ENCODE measurements at places on chromosomes 12 and 14. TPM values are rescaled to one million over a fixed set of nuclear protein-coding genes. Genes with fewer than 3 reads are reported as not detected.

- no peak for DNase-seq
These were observed 427.7 kb downstream of the FUT8 start for GRCh38 chr14:65840118-65840751.

- DNase-seq: no peak
These were observed 27.1 kb upstream of the RNU6-8 start for GRCh38 chr14:32230181-32230580.

GRCh38 chr12:104175726-104176247 is 37.8 kb upstream of the NFYB start:
- DNase-seq: no peak

GRCh38 chr12:64009321-64010068 is 165.0 kb downstream of the SRGAP1 start:
- DNase-seq: no peak

GRCh38 chr14:74954947-74955228 is 509 bp downstream of the PGF start:
- DNase-seq: no peak

GRCh38 chr12:106274575-106275121 is 26.8 kb upstream of the CKAP4 start:
- DNase-seq: no peak

- no peak for DNase-seq
These were observed 543 bp upstream of the GLIPR1 start for GRCh38 chr12:75479963-75480461.

- DNase-seq: no peak
These were observed 71.0 kb upstream of the FBXO21 start for GRCh38 chr12:117261247-117261646.

DNA sequence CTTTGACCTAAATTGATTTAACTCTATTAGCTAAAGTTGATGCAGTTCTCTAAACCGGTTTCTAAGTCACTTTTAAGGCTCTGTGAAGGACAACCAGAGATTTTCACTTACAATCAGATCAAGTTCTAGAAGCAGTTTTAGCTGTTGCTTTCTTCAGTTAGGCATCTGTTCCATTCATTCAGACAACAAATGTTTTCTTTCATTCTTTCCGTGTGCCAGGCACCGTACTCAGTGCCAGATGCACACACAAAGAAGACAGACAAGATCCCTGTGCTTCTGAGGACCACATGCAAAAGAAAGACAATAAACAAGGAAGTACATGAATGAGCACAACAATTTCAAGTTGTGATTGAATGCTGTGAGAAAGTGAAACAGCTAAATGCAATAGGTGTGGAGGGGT is 11.1 kb upstream of the EGLN3 start:
- no peak for DNase-seq

DNA sequence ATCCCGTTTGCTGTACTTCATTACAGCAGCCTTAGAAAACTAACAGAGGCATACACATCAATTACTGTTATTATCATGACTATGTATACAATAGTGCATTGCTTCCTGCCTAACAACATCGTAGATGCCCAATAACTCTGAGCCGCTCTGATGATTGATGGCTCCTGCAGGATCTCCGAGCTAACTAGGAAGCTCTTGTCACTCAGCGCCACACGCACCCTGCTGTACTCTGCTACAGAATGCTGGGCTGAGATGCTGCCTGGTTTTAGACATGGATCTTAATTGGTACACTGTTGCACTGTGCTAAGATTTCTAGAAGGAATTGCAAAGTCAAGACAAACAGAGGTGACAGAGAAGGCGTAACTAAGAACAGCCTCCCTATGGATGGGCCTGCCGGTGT is 169.3 kb downstream of the SLC15A4 start:
- DNase-seq: no peak

- DNase-seq: no peak
These were observed 225.4 kb upstream of the KITLG start for GRCh38 chr12:88805692-88806091.

DNA sequence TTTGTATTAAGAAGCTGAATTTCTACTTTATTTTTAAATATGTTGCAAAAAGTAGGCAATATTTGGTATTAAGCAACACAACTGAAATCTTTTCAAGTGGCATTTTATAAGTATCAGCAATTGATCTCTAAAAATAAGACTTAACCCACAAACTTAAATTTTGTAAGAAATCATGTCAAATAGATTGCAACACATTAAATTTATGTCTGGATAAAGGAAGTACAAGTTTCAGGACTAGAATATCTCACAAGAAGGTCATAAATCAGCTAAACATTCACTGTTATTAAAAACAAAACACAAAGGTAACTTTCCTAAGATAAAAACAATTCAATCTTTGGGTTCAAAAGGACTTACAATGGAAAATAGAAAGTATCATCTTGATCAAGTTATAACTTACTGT is 32.8 kb downstream of the CPNE8 start:
- DNase-seq: no peak

- no peak for DNase-seq
These were observed 7.5 kb downstream of the EID3 start for GRCh38 chr12:104310751-104311633.

- DNase-seq: peak; percentile 80
These were observed 209.8 kb upstream of the NUDT4 start for GRCh38 chr12:93167841-93168492.

GRCh38 chr12:96219700-96220206 is 25.6 kb downstream of the ELK3 start:
- DNase-seq: peak; percentile 72

DNA sequence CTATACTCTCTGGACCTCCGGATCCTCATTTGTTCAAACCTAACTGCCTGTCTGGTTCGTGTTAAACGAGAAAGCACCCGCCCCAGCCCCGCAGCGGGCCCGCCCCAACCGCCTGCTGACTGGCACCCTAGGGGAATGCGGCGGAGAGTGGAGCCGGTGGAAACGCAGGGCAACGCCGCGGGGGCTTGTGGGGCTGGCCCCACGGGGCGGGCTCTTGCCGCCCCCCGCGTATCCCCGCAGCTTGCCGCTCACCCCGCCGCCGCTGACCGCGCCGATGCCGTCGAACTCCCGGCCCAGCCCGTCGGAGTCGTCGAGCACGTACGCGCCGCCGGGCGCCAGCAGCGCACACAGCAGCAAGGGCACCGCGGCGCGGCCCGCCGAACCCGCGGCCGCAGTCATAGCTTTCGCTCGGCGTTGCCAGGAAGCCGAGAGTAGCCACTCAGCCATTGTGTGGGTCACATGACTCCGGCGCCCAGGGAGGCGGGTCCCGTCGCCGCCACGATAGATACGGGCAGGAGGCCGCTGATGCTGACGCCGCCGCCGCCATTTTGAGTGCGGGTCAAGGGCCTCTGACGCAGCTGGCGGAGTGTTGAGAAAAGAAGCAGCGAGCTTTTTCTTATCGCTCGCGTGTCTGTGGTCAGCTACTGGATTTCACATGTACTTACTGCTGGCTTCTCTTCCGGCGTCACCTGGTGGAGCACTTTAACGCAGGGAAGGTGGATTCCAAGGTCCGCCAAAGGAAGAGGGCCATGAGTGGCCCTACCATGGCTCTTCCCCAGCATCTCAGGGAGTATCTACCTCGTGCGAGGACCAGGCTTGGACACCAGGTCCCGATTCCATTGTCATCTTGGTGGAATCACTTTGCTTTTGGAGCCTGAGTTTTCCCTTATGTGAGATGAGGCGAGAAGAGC is at the start of gene GALC:
Gene GALC (minus strand): TSS at position 465 of the 911 bp plus-strand sequence. CDS start 18 bp downstream, at position 447.
- peak; percentile 97 for DNase-seq

DNA sequence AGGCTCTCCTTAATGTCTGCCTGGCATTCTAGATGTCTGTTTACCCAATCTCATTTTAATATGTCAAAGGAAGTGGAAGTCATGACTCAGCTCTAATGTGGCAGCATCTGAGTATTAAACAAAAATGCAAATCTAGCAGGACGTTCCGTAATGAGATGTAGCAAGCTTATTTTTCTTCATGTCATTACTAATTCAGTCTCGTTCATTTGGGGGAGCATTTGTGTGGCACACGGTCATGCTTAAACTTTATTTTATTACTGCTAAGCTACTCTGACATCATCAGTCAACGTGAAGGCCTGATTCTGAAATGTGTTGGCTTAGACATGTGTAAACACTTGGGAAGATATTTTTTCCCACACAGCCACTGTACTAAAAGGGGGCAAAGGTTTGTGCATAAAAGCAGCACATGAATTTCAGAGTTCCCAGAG is 326.7 kb upstream of the TMPO start:
- DNase-seq: no peak

- DNase-seq: no peak
These were observed 133.2 kb upstream of the DDHD1 start for GRCh38 chr14:53286301-53286700.

The TMEM179 gene
- total RNA-seq: 8.2 TPM

The CD4 gene
- total RNA-seq: 1.3 TPM

The RND1 gene
- total RNA-seq: 18.9 TPM

The VASH1 gene
- total RNA-seq: 11.4 TPM

The NTS gene
- total RNA-seq: 3.4 TPM

The RFLNA gene
- 2.1 TPM for total RNA-seq

The KLHDC1 gene
- 0.44 TPM for total RNA-seq

The CLEC1B gene
- not detected for total RNA-seq
